Eye (tissue), 1 donor: ENCODE measurements at places on chromosomes 13 and 19.

DNA sequence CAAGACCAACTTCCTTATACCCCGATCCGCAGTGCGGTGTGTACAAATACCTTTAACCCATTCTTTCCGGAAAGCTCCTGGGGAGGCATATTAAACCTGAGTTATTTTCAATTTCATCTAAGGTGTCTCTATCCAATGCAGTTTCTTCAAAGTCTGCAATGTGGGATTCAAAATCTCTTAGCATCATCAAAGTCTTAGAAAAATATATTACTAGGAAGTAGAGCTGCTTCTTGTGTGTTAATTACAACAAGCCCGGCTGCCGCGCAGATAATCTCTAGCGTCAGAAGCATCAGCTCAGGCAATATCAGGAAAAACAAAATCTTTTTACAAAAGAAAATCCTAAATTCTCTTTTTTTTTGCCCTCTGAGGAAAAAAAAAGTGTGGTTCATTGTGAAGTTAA is 48.1 kb downstream of the ZNF536 start:
- DNase-seq: no peak

GRCh38 chr19:35856546-35857149 is at the start of gene KIRREL2:
TSS of gene KIRREL2 (plus strand) at chr19:35856911. CDS start at chr19:35857120, 209 bp downstream.
- DNase-seq: peak; percentile 89

- DNase-seq: peak; percentile 85
Observed at GRCh38 chr13:101144808-101145419, 271.4 kb downstream of the NALCN start.

DNA sequence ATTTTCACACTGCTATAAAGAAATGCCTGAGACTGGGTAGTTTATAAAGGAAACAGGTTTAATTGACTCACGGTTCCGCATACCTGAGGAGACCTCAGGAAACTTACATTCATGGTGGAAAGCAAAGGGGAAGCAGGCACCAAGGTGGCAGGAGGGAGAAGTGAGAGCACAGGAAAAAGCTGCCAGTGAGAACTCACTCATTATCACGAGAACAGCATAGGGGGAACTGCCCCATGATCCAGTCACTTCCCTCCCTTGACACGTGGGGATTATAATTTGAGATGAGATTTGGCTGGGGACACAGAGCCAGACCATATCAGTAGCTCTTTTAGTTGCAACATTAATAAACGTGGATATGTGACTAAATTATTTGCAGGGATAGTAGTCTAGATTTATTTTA is 4.3 kb upstream of the KCTD4 start:
- DNase-seq: no peak

DNA sequence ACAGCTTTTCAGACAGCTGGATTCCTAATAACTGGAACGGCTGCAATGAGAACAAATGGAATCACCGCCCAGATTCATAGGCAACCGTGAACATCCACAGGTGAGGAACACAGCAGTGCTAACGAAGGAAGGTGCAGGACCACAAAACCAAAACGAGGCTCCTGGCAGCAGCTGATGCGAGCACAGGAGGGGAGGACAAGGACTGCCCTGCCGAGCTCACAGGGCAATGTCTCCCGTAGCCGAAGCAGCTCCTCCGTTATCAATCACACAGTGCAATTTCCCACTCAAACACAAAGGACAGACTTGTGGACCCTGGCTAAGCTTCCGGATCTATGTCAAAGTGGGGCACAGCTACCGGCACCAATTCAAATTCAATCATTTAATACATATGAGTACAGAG is 70.6 kb downstream of the STK24 start:
- DNase-seq: no peak

- DNase-seq: no peak
Observed at GRCh38 chr19:6038634-6039405, 60.9 kb upstream of the RANBP3 start.

DNA sequence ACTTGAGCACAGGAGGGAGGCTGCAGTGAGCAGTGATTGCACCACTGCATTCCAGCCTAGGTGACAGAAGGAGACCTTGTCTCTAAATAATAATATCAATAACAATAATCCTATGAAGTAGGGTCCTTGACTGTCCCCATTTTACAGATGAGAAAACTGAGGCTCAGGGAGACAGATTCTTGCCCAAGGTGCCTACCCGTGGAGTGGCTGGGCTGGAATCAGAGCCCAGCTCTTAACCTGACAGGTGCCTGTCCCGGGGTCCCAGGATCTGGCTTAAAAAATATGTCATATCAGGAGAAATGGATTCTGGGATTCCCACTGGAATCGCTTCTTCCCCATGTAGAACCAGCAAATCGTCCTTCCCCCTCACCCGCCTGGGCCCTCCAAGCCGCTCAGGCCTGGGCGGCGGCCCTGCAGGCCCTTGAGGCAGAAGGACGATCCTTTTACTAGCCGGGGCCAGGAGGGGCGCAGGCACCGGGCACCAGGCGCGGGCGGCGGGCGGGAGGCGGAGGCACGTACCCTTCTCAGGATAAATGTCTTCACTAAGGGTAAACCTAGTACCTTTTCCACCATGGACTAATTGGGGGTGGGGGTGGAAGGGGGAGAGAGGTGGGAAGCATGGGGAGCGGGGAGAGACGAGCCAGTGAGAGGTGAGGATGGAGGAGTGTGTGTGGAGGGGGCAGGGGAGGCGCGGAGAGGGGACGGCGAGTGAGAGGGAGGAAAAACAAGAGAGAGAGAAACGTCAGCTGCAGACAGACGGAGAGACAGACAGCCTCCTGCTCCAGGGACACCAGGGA is 60.6 kb downstream of the COLGALT1 start:
- no peak for DNase-seq

DNA sequence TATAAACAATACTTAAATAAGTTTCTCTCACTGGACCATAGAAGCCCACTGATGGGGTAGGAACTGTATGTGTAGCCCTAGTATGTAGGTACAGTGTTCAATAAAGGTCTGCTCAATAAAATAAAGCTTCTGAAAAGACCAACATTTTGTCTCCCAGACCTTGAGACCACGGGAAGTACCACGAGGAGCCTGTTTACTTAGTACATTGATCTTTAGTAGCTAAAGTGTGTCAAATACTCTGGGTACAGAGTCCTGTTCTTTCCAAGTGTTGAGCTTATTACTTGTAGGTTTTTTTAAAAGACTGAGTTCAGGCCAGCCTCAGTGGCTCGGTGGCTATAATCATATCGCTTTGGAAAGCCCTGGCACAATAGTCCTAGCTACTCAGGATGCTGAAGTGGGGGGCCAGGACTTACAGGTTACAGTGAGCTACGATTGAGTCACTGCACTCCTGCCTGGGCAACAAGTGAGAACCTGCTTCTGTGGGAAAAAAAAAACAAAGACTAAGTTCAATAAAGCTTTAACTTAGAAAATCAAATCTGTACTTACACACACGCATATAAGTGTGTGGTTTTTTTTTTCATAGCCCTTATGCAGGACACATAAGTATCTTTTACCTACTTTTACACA is 3.4 kb downstream of the MTRF1 start:
- no peak for DNase-seq
